DMS79 (cell line): ENCODE measurements at places on chromosomes 12 and 14.
A peak's percentile ranks its signal among the peaks of the same experiment; 100 is the strongest.

GRCh38 chr14:95519699-95520098 is 3.2 kb upstream of the SYNE3 start:
- DNase-seq, result no peak

- no peak for DNase-seq
These were observed 14.2 kb upstream of the NEK9 start for GRCh38 chr14:75141062-75141461.

GRCh38 chr12:91582811-91583210 is 400.2 kb upstream of the DCN start:
- DNase-seq, result no peak

- DNase-seq, result no peak
These were observed 1.7 kb upstream of the STRN3 start for GRCh38 chr14:31027847-31028246.

GRCh38 chr12:109278912-109279311 is 30.2 kb downstream of the FOXN4 start:
- no peak for DNase-seq

GRCh38 chr12:54692353-54692752 is 44.2 kb upstream of the DCD start:
- DNase-seq, result no peak

DNA sequence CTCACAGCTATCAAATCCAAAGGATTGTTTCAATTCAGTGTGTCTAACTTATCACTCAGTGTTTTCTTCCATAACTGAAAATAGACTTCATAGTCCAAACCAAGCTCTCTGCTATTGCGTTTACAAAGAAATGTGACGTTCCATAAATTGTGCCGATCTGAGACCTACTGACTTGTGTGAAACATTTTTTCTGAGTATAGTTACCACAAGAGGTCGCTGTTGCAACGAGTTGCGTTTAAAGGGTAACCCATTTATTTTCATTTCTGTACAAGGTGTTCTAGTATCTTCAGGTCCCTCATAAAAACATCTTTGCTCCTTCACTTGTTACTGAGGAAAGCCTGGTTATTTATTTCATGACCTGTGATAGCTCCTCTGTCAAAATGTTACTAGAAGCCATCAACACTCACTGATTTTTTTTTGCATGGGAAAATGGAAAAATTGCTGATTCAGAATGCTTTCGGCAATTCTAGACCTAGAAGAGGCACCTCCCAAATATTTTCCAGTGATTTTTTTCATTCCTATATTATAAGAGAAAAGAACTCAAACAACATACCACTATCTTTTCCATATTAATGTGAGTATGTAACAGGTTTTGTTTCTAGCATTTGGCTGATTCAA is 60.9 kb upstream of the OR4E1 start:
- DNase-seq, result no peak

GRCh38 chr12:116101991-116102390 is 175.5 kb downstream of the MED13L start:
- no peak for DNase-seq

DNA sequence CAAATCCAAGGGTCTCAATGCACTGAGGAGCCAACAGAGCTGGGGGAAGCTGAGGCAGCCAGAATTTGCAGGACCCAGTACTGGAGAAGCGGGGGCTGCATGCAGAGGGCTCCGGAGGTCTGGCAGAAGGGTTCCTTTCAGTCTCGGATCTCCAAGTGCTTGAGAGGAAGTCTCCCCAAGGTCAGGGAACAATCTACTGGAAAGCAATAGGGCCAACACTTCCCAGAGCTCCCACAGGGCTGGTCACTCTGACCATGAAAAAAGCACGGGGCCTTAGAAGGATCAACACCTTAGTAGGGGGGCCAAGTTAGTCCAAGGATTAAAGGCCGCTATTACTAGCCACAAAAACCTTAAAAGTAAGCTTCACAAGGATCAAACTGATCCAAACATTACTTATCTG is 31.7 kb downstream of the SPPL3 start:
- DNase-seq, result no peak

DNA sequence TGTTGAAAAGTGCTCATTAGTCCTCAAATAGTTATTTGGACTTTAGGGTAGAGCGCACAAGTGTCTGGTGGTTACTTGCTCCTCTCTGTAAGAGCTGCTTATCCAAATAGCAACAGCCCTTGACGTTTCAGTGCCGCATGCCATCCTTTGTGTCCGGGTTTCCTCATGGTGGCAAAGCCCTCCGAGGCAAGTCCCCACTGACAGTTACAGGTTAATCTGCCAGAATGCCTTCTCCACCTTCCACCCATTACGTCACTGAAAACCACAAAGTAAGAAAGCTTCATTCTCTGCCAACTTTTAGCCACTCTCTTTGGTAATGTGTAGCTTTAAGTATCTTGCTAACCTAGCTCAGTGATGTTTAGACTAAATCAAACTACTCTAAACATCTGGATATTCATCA is 78.6 kb downstream of the POLR3B start:
- peak; percentile 89 for DNase-seq

DNA sequence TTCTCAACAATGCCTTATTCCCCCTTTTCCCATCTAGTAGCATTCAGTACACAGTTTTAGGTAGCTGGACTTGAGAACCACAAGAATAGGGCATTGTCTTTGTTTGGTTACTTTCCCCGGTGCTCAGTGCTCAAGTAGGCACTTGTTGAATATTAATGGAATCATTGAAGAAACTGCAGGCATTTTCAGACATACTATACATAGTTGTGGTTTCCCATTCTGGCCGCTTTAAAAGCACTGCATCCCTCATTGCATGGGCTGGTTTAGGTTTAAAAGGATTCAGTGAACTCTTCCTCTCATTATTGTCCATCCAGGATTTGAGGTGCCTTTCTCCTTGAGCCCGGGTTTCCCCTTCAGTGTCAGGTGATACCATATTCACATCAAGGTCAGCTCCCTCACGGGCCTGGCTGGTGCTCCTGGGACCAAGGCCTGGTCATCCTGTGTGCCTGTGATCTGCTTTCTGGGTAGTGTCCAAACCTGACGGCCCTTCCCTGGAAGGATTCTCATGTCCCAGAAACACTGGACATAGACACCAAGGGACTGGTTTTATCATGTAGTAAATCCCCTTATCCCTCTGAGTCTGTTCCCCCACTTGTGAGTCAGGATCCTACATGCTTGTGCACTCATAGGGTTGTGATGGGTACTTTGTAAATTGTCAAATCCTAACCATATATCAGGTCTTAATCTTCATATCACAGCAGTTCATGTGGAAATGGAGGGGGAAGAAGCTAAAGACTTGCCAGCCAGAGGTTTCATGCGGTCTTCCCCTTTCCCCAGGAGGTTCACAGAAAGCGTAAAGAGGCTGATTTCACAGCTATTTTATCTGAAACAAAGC is 7.4 kb downstream of the TCP11L2 start:
- peak; percentile 67 for DNase-seq

DNA sequence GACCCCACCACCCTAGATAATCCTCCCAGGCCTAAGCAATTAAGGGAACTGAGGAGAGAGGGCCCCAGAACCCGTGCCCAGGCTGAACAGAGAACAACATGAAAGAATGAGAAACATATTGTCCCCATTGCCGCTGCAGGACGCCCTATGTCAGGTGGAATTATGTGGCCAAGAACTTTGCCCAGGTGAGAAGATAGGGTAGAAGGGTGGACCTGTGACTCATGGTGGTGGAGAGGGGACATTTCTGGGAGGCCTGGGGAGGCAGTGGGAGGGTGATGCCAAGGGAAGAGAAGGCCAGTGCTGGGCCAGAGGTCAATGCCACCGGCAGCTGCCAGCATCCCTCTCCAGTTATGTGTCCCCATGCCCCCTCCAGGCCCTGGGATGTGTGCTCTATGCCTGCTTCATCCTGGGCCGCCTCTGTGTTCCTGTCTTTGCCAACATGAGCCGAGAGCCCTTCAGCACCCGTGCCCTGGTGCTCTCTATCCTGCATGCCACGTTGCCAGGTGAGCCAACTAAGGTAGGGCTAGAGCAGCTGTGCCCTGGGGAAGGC is 15.5 kb downstream of the SOAT2 start:
- no peak for DNase-seq

DNA sequence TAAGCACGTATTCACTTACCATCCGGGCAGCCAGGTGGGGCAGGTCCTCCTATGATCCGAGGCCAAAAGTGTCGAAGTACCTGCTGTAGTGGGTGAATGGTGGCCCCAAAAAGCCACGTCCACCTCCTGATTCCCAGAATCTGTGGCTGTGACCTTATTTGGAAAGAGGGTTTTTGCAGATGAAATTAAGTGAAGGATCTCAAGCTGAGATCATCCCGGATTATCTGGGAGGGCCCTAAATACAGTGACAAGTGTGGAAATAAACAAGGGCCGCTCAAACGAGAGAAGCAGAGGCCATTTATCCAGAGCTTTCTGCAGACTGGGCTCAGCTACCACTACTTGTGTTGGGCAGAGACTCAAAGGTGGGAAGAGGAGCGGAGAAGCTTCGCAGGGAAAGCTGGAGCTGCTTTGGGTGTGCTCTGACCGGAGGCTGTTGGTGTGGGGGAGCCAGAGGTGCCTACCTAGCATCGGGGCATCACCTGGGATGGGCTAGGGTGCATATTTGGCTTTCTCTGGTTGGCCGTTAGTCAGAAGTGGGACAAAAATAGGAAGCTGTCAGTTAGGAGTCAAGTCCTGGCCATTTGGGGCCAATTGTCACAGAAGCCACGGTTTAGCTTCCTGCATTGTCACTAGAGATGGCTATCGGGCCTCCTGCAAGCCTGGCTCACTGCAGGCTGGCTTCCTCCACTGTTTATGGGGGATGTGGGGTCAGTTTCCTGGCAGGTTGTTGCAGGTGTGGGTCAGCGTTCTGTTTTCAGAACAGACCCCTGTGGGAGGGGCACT is 27.8 kb upstream of the DLK1 start:
- no peak for DNase-seq

DNA sequence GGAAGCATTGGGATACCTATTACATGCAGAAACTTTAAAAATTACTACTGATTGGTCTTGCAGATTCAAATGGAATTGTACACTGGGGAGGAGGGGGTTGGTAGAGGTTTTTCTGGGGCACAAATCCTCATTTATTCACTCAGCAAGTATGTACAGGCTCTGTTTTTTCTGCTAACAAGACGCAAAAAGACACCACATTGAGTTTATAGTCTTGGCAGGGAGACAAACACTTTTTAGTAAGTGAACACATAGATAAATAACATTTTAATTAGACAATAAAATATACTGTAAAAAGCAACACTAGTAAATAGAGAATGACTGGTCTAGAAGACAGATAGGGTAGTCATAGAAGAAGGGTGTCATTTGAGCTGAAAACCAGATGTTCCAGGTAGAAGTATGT is 23.8 kb downstream of the GLIPR1L2 start:
- DNase-seq, result no peak

DNA sequence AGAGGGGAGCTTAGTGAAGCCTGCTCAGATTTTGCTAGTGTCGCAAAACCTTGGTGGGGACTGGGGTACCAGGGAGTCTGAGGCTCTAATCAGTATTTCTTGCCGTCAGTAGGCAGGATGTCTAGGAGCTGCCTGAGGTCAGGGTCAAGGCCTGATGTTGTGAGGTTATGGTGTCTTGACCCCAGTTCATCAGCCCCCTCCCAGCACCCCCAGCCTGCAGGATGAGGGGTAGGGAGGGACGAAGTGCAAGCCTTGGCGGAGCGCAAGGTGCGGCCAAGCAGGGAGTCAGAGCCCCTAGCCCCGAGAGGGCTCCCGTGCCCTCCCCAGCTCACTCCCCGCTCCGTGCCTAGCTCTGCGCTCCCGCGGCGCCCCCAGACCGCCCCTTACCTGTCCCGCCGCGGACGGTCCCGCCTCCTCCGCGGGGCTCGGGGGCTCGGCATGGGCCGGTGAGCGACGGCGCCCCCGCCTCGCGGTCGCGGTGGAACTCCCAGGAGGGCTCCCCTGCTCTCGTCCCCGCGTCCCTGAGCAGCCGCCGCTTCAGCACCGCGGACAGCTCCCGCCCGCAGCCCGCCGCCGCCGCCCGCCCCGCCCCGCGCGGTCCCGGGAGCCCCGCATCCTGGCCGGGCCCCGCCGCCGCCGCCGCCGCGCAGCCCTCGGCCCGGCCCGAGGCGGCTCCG is 347 bp downstream of the SYNDIG1L start:
- no peak for DNase-seq

- peak; percentile 40 for DNase-seq
These were observed at the start of gene TSPAN11 for GRCh38 chr12:30926243-30927221. Gene TSPAN11, plus strand, starts transcription at chr12:30926748. Its CDS starts 27,244 bp downstream, at chr12:30953992.

DNA sequence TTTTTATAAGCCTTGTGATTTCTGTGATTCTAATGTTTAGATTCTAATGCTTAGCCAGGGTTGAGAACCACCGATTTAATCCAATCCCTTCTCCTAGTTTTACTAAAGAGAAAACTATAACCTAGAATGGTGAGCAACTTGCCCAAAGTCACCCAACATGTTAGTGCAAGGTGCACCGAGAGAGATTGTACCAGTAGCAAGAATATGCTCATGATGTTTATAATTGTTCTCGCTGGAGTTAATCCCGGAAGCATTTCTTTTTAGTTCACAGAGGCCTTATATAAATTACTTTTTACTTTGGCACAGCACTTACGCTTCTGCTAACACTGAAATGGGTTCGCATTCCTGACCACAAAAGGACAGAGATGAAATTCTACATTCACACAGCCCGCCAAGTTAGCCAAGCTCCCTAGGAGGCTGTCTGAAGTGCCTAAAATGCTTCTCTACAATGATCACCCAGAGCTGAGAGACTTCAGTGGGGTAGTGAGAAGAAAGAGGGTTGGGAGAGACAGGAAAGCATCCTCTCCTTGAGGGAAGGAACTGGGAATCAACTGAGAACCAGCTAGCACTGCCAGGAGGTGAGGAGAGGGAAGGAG is 579 bp upstream of the BLOC1S1 start:
- no peak for DNase-seq

DNA sequence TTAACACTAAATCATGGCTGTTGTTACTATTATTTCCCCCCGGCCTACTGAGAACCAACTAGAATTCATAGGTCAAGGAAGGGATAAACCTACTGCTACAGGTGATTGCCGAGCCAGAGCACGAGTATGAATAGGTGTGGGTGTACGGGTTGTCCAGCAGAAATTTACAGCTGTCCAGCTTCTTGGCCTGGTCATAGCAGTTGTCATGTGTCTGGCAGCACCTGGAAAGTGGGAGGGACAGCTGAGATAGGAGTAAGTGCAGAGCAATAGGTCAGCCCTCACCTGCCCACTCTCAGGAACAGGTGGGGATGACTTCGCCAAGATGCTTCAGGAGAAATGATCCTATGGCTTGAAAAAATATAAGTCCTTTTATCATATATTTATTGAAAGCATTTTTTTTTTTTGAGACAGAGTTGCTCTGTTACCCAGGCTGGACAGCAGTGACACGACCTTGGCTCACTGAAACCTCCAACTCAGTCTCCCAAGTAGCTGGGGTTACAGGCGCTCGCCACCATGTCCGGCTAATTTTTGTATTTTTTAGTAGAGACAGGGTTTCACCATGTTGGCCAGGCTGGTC is 2.6 kb downstream of the PLA2G1B start:
- no peak for DNase-seq
